ENCODE measurements at places on chromosomes 12 and 14.

DNA sequence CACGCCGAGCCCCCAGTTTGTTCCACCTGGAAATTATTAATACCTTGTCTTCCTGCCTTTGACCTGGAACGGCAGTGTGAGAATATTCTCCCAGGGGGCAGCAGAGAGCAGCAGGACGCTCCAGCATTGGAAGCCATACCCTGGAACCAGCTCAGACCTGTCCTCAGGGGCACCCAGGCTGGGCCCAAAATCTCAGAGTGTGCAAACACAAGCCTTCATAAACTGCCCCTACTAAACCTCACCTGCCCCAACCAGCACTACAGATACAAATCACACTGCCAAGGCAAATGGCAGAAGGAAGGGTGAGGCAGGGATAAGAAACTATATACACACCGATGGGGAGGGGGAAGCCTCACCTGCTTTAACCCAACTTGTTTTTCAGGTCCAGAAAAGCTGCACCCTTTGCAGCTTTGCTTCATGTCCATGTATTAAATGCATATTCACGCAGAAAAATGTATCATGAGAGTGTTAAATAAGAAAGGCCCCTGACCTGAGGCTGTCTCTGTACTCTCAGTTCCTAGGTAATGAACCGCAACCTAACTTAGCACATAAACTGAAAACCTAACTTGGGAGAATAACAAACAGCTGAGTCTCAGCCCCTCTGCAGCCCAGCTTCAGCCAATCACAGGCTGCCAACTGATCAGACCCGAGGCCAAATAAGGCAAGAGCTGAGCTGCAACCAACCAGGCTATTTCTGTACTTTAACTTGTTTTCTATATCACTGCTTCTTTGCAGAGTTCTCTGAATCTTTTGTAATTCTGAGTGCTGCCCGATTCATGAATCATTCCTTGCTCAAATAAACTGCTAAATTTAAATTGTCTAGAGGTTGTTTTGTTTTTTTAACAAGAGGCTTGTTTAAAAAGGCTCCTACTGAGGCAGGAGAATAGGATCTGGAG lies 130.1 kb downstream of the SPTSSA start:
- peak; percentile 82 for DNase-seq

DNA sequence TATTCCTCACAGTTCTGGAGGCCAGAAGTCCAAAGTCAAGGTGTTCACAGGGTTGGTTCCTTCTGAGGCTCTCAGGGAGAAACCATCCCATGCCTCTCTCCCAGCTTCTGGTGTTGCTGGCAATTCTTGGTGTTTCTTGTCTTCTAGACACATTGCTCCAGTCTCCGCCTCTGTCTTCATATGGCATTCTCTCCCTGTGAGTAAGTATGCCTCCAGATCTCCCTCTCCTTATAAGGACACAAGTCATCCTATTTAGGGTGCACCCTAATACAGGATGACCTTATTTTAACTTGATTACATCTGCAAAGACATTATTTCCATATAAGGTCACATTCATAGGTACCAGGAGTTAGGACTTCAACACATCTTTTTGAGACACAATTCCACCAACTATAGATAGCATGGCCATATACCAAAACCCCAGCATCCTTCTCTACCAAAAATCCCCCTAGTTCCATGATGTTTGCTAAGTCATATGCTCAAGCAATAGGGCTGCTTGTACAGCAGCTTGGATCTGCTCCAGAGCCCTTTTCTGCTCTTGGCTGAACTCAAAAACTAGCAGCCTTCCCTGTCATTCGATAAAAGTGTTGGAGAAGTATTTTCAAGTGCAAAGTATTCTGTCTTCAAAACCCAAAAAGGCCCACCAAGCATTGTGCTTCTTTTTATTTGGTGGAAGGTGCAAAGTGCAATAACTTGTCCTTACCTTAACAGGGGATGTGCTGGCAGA lies 79.2 kb upstream of the CMKLR1 start:
- no peak for DNase-seq

- DNase-seq = no peak
Measured at GRCh38 chr14:20848955-20849570, 42.1 kb upstream of the RNASE3 start.

DNA sequence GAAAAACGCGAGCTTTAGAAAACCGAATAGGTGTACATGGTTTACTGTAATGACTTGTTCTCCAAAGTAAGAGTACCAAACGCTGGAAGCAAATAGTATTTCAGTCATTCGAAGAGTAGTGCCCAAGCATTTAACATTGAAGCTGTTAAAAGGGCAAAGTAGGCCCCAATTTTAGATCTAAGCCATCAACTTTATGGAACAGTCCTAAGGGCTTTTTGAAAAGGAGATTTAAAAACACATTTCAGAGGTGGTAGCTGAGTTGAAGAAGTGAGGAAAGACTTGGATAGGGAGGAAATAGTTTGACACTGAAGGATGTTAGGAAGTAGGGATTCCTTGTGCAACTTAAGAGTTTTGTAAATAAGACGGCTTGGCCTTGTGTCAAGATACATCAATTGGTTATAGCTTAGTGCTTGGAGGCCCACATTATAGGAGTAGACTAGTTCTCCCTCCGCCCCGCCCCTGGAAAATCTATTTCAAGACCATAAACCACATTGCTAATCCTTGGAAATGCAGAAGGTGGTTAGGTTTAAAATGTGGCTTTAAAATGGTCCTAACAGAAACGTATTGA lies 783 bp upstream of the TUBA1B start:
- DNase-seq = peak; percentile 30

DNA sequence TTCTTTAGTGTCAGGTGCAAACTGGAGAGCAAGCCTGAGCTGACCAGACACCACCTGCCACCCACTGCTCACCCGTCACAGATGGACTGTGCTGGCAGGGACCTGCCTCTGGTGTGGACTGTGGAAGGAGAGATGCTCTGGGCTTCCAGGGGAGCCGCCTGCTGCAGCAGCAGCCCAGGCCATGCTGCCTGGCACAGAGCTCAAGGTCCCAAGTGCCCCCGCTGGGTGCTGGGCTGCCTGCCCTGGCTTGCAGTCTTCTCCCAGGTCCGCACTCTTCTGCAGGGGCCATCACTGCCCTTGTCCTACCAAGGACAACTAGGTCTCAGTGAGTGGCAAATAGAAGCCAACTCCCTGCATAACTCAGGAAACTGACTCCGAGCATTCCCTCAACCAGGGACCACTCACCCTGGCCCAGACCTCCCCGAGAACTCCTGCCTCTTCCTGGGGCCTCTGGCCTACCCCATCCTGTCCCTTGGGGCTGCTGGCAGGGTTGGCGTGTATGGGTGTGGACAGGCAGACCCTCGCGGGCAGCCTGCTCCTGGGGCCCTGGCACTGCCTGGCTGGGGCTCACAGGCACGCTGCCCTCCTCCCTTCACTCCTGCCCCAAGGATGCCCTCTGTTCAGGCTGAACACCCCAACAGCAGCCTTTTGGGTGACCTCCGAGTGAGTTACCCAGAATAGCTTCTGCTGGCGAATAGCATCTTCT lies 9.3 kb downstream of the AMN start:
- no peak for DNase-seq

GRCh38 chr14:48963231-48963790 lies 622.9 kb downstream of the RPS29 start:
- DNase-seq = no peak

- DNase-seq = peak; percentile 8
Measured at GRCh38 chr12:70756791-70757190, 119.6 kb upstream of the PTPRB start.

- DNase-seq = no peak
Measured at GRCh38 chr14:90576581-90576980, 179.8 kb downstream of the CALM1 start.

GRCh38 chr14:78834766-78835451 lies 664.7 kb downstream of the NRXN3 start:
- no peak for DNase-seq

DNA sequence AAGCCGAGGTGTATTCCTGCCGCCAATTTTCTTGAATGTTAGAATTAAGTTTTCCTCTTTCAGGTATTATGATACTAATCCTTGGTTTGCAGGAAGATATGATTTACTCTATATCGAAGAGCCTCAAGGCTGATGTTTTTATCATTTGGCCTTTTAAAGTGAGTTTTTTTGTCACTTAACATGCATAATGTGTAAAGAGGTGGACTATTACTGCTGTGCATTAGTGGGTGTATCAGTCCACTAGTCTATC lies 11.1 kb upstream of the TMPO start:
- no peak for DNase-seq

DNA sequence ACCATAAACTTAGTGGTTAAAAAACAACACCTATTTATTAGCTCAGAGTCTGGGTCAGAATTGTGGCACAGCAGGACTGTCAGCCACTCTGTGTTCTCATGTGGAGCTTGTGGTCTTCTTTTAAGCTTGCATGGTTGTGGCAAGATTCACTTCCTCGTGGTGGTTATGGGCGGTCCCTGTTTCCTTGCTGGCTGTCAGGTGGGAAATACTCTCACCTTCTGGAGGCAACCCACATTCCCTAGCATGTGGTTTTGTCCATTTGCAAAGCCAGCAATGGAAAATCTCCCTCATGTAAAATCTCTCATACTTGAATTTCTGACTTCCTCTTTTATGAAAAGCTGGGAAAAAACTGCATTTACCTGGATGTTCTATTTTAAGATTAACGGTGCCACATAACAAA lies 229.8 kb downstream of the ALX1 start:
- no peak for DNase-seq

DNA sequence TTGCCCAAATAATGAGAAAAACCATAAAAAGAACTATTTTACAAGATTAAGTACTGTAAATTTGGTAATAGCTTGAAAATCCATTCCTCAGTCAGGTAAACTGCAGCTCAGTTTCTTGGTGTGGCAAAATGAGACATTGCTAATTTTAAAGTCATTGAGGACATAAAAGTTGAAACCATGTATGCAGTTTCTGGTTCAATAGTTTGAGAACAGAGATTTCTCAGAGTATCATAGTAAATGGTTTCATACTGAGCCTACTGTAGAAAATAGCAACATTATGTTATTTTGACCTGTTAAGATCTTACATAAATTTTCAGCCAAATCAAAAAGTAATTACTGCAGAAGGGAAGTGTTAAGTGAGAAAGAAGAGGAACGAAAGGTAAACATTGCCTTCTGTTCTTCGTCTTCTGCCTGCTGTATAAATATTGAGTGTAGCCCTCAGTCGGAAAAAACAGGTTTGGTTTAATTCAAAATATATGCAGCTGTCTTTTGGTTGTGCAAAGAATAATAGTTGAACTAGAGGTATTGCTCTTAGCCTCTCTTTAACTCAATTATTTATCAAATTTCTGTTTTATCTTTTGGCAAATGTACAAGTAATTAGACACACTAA lies 119.6 kb downstream of the SYNE2 start:
- peak; percentile 40 for DNase-seq

- no peak for DNase-seq
Measured at GRCh38 chr12:27607591-27607990, 83.6 kb downstream of the PPFIBP1 start.

- no peak for DNase-seq
Measured at GRCh38 chr12:112243255-112244110, 118.1 kb downstream of the TRAFD1 start.

DNA sequence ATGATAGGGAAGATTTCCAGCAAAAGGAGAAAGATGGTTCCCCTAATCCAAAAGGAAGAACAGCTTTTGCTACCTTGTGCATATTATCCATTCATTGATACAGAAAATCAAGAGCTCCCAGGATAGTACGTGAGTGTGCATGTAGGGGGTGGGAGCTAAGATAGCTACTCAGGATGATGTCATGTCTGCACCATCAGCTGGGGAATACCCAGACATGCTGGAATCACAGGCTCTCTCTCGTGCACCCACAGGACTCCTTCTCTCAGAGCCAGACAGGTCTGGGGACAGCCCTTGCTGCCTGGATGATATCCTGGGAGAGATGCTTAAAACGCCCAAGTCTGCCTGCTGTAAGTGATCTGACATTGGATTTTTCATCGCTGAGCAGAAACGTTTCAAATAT lies 38.9 kb downstream of the FOXN3 start:
- no peak for DNase-seq

- DNase-seq = peak; percentile 14
Measured at GRCh38 chr14:59123975-59124374, 64.5 kb upstream of the DAAM1 start.

DNA sequence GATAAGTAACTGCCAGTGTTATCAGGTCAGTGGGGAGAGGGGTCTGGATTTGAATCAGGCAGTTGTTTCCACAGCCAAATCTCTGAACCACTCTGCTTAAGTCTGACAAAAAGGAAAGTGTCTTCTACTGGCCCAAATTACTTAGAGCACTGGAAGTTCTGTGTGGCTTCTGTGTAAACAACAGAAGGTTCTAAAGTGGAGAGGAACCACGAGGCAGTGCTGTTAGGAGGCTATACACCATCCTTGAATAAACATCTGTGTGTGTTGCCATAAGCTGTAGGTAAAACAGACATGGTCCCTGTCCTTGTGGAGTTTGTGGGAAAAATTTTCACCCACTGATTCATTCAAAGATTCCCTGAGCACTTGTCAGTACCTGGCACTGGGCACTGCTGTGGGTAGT lies 50.0 kb downstream of the GALNT4 start:
- no peak for DNase-seq

- no peak for DNase-seq
Measured at GRCh38 chr14:42214981-42215491, 608.4 kb downstream of the LRFN5 start.

DNA sequence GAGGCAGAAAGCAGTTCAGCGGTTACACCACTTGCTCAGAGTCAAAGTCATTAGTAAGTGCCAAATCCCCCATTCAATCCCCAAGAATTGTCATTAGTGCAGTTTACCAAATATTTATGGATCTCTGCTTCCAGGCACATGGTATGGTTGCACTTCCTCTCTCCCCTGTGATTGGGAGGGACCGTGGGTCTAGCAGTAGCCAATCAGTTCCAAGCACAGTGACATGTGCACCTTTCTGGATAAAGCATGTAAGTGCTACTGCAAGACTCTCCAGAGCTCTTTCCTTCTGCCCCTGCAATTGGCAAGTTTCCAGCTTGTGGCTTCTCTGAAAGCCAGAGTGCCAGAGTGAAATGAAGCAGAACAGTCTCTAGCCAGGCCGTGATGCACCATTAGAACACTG lies 85.3 kb upstream of the FLRT2 start:
- DNase-seq = peak; percentile 10

DNA sequence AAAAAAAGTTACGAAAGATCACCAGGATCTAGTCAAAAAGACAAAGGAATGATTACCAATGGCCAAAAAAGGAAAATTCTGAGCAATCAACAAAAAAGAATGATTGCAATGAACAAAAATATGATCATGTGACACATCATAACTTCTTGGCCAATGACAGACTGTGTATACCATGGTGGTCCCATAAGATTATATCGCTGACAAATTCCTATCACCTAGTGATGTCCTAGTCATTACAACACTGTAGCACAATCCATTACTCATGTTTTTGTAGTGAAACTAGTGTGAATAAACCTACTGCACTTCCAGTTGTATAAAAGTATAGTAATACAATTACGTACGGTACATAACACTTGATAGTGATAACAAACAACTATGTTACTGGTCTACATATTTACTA lies 12.3 kb downstream of the SEL1L start:
- no peak for DNase-seq

GRCh38 chr12:109588461-109589239 lies 15.1 kb downstream of the MVK start:
- no peak for DNase-seq

GRCh38 chr12:7591531-7591930 lies 74.2 kb downstream of the APOBEC1 start:
- DNase-seq = no peak
